NCI-H1105 treated with DMSO at 0.1 percent for 48 hours (cell line): ENCODE measurements at places on chromosomes 11 and 22.

DNA sequence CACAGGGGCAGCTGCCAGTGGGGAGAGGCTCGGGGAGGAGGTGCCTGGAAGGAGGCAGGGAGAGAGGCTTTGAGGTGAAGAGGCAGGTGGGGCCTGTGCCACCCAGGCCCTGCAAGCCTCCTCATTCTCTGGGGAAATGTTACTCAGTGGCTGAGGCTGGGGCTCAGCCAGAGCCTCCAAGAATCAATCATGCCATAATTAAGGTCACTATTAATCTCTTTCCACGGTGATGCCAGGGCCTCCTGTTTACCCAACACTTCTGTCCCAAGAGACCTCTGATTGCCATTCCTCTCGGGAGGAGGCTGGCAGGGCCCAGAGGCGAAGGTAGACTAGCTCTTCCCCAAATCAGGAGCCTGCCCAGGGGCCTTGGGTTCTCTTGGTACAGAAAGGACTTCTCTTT lies 38.4 kb downstream of the GDPD5 start:
- peak; percentile 20 for DNase-seq

DNA sequence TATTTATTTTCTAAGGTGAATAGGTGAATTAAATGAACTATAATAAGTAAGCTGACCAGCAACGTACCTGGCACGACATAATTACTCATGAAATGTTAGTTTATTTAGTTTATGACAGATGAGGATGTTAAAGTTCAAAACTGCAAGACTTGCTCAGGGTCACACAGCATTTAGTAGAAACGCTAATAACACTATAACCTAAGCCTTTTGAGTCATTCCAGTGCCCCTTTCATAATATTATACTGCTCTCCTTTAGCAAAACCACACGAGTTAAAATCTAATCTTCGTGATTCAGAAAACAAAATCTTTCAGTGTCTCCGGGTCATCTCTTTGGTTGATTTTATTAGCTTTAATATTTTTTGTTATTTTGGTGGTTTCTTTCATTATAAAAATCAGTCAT lies 39.6 kb downstream of the BTBD10 start:
- no peak for DNase-seq

DNA sequence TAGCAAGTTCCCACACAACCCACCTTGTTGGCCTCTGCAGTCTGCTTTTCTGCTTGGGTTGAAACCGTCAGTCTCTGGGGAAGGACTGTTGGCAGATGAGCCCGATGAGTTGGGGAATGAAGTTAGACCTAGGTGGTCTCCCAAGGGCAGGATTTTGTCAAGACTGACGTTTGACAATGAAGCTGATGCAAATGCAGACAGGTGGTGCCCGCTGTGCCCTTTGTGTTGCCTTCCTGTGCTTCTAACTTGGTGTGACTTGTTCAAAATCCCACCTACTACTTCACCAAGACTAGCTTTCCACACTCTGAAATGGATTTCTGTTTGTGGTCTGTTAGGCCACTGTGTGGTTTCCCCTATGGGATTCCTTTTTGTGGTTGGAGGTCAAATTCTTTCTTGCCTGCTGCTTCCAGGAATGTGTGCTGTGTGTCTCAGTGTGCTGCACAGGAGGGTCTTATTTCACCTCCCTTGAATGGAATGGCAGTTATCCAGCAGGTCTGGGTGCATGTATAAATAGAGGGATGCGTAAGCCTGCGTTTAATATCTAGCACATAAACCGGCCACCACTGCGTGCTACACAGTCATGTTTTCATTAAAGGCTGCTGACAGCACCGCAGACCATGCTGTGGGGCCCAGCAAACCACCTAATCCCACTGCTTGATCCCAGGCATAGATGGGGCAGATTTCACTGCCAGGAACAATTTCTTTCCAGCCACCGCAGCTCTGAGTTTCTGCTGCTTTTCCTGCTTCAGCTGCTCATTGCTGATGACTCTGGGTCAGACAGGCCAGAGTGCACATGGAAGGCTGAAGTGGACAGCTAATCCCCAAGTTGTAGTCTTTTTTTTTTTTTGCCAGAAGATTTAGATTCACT lies 44.8 kb downstream of the ADAMTS8 start:
- DNase-seq = no peak

DNA sequence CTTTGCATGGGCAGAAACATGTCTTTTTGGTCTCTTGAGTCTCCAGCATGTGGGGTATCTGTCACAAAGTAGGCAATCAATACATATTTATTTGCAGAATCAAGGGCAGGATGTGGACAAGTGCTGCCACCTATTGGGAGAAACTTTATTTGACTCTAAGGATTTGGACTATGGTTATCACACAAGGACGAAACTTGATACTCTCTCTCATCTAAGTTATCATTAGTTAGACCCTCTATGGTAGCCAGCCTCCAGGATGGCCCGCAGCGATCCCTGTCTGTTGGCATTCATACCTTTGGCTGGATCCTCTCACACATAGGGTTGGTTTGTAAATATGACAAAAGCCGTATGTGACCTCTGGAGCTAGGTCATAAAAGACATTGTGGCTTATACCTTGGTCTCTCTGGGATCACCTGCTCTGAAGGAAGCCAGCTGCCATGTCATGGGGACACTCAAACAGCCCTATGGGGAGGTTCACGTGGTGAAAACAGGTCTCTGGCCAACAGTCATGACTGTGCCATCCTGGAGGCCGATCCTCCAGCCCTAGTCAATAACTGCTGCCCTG lies 1.1 kb upstream of the FBXO7 start:
- DNase-seq = peak; percentile 76

GRCh38 chr11:20840341-20840740 lies 171.0 kb downstream of the NELL1 start:
- DNase-seq = peak; percentile 69

DNA sequence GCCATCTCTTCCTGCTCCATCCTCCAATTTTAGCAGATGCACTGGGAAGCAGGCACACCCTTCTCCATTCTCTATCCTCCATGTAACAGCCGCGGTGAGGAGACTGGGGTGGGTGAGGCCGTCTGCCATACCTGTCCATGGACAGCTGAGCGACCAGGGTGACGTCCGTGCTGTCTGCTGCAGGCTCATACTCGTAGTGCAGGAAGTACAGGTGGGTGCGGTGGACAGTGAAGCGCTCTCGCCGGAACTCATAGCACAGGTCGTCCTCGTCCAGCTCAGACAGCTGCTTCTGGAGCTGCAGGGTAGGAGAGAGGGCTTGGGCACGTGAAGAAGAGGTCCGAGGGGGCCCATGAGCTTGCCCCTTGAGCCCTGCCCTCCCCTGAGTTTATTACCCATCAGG lies 257.8 kb upstream of the SYN3 start:
- no peak for DNase-seq

- DNase-seq = no peak
Observed at GRCh38 chr22:46881373-46882118, 119.1 kb downstream of the TBC1D22A start.

DNA sequence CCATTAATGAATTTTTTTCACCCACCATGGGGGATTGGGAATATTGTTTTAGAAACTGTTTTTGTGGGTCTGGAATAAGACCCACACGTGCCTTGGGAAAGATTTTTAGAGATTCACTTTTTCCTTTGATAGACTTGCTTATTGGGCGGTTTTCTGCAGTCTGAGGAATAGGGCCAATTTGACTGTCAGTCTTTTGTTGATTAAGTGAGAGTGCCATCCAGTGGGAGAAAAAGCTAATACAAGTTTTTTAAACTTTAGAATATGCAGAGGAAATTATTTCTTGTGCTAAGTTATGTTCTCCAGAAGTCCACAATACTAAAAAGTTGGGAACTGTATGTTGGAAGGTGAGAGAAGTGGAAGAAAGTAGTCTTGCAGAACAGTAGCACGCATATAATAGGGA lies 56.1 kb downstream of the PRMT3 start:
- peak; percentile 52 for DNase-seq

- no peak for DNase-seq
Observed at GRCh38 chr11:121582296-121582695, 129.5 kb upstream of the SORL1-AS1 start.

DNA sequence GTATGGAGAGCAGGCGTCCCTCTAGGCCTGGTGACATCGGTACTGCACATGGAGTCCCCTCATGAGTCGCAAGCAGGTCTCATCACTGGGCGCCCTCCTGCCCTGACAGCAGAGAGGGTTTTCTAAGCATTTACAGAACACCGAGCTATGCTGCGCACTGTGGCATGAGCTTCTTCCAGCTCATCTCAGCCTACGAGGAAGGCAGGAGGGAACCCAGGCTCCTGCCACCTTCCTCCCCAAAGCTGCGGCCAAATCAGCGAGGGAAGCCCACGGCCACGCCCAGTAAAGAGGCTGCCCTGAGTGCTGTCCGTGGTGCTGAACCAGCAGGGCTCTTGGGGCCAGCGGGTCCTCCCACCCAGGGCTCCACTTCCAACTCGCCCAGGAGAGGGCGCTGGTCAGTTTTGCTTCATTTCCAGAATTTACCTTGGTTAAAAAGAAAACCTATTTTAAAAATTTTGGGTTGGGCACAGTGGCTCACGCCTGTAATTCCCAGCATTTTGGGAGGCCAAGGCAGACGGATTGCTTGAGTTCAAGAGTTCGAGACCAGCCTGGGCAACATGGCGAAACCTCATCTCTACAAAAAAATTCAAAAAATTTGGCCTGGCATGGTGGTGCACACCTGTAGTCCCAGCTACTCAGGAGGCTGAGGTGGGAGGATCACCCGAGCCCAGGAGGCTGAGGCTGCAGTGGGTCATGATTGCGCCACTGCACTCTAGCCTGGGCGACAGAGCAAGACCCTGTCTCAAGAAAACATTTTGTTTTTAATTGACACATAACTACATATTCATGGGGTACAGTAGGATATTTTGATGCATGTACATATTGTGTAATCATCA lies 34.2 kb downstream of the PHF21B start:
- no peak for DNase-seq

- DNase-seq = no peak
Observed at GRCh38 chr22:24753914-24754313, 20.6 kb downstream of the PIWIL3 start.

- DNase-seq = no peak
Observed at GRCh38 chr11:69202511-69203221, 46.9 kb downstream of the SMIM38 start.

- peak; percentile 89 for DNase-seq
Observed at GRCh38 chr11:363948-364761, 5.1 kb upstream of the B4GALNT4 start.

- DNase-seq = no peak
Observed at GRCh38 chr11:45178890-45179671, 32.6 kb downstream of the PRDM11 start.

DNA sequence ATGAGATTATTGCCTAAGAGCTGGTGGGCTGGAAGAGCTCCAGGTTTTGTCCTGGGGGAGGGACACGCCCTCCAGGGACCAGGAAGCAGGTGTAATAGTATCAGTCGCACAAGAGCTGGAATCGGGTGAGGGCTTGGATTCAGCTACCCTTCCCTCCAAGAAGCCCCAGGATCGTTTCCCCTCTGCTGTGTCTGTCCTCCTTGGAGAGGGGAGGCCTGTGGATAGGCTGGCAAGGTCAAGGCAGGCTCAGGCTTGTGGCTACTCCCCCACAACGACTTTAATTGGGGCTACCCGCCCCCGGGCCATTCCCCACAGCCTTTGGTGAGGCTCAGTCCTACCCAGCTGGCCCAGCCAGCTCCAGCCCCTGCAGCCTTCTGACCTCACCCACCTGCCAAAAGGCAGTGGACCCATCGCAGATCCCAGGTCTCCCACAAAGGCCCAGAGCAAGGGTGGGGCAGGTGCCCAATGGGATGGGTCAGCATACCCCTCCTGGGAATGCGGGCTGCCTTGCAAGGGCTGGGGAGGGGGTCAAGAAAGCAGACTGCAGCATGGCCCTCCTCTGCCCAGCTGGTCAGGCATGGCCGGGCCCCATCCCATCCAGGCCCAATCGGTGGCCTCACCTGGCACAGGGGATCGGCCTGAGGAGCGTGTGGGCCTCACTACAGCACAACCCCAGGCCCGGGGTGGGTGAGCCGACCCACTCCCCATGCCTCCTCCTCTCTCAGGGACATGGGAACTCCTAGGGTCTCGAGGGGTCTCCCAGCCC lies 1.0 kb downstream of the CTSD start:
- DNase-seq = peak; percentile 29

- no peak for DNase-seq
Observed at GRCh38 chr11:62393061-62393611, 25.7 kb upstream of the SCGB1A1 start.

- no peak for DNase-seq
Observed at GRCh38 chr11:75627906-75628668, 40.8 kb downstream of the MAP6 start.
